Cortex of kidney (tissue), 1 donor: ENCODE measurements at places on chromosomes 1 and 21.

- DNase-seq = no peak
These were observed 9.5 kb upstream of the ADORA3 start for GRCh38 chr1:111512931-111513330.

DNA sequence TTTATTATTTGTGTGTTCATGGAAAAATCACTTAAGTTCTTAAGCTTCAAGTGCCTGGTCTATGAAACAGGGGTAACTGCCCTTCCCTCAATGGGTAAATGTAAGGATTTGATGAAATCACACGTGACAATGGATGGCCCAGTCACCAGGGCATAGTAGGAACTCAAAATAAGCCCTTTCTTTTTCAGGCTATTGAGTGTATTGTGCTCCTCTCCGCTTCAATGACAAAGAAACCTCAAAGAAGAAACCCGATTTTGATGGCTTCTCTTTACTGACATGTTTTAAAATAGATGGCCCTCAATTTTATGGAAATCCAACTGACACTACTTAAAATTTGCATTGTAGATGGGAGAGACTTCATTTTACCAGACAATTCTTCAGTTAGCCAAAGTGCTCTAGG, 543.5 kb downstream of the OMA1 start:
- DNase-seq = no peak

DNA sequence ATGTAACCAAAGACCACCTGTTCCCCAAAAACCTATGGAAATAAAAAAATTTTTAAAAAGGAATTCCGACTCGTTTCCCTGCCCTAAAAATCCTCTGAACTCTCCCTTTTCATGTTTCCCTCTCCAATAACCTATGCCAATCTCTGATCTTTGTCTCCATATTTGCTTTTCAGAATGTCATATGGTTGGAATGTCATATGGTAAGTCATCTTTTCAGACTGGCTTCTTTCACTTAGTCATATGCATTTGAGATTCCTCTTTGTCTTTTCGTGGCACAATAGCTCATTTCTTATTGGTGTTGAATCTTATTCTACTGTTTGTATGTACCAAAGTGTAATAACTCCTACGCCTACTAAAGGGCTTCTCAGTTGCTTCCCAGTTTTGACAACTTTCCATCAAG, 117.5 kb downstream of the BACH1 start:
- DNase-seq = no peak

- no peak for DNase-seq
These were observed 22.0 kb downstream of the ZNF697 start for GRCh38 chr1:119626011-119626545.
